ENCODE measurements at places on chromosomes 4 and X. TPM values are rescaled to one million over a fixed set of nuclear protein-coding genes. Genes with fewer than 3 reads are reported as not detected.

Gene ZXDA
- 6.2 TPM for total RNA-seq

Gene RGS12
- 23.9 TPM for total RNA-seq

GRCh38 chrX:140354431-140355120, 150.3 kb downstream of the SOX3 start:
- DNase-seq = no peak

Gene STPG2
- 0.33 TPM for total RNA-seq

DNA sequence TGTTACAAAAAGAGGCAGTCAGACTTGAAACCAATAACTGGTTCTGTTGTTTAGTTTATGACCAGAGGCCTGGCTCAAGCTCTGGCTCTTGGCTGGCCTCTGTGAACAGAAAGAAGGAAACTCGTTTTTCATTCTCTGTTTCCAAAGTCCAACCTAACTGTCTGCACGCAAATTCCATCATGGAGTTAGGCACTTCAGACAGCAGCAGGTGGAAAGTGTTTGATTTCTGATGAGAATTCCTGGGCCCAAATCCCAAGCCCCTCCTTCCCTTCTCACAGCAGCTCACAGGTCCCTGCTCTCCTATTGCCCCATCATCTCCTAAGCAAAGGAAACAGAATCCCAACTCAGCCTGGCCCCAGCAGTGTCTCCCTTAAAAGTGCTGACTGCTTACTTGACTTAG, 42.8 kb upstream of the FGF16 start:
- DNase-seq = no peak

DNA sequence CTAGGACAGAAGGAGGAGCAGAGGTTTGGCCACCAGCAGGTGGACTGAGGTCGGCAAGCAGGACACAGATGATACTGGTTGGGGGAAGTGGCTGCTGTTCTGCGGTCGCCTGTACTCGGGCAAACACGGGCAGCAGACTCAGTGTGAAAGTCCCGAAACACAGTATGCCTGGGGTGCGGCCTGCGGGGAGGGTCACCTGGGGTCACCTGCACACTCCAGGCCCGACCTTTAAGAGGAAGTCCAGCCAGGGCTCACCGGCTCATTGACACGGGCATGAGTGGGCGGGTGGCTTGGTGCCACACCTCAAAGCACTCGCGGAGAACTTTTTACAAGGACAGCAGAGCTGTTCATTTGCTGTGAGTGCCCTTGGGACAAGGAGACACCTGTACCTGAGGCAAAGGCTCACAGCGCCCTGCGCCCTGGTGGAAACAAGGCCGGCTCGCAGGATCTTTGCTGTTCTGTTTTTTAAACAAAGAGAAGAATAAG, 71.5 kb upstream of the MXD4 start:
- DNase-seq = no peak

DNA sequence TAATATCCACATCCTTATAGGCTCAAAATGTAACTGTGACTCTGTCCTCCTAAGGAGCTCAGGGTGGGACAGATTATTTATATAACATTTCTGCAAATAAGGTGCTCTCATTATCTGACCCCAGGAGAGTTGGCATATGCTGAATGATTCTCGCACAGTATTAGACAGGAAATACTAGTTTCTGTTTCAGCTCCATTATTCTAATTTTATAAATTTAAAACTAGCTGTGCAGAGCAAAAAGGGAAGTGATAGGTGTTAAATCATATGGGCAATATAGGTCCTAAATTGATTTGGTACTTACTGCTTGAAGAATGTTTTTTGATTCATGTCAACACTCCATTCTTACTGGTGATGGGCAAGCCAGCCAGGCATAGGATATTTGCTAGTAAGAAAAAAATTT, 141.5 kb downstream of the GLRA2 start:
- DNase-seq = no peak

DNA sequence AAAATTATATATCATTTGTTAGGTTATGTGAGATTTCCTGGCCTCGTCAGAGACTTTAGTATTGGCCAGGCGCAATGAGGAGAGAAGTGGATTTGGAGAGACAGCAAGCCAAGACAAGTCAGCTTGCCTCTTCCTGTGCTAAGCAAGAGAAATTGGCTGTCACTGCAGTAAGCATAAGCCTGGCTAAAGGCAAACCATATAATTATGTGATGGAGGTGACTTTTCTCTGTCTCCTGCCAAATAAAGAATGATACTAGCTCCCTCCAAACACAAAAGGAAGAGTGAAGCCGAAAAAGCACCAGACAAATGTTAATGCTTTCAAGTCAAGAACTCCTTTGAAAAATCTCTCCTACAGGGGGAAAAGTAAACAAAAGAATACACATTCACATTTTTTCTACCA, 2246.0 kb downstream of the ARAP2 start:
- DNase-seq = no peak
